ENCODE measurements at places on chromosomes 16 and 17.
A peak's percentile ranks its signal among the peaks of the same experiment; 100 is the strongest.

GRCh38 chr16:70665806-70666735 lies 19.7 kb downstream of the IL34 start:
- DNase-seq, result no peak

GRCh38 chr17:33521784-33522183 lies 228.7 kb upstream of the ASIC2 start:
- DNase-seq, result no peak

- no peak for DNase-seq
Observed at GRCh38 chr16:67961551-67961957, 6.9 kb downstream of the SLC12A4 start.

- no peak for DNase-seq
Observed at GRCh38 chr17:18974407-18975149, 22.6 kb downstream of the SLC5A10 start.

- DNase-seq, result no peak
Observed at GRCh38 chr17:28069061-28069460, 26.6 kb downstream of the NLK start.

DNA sequence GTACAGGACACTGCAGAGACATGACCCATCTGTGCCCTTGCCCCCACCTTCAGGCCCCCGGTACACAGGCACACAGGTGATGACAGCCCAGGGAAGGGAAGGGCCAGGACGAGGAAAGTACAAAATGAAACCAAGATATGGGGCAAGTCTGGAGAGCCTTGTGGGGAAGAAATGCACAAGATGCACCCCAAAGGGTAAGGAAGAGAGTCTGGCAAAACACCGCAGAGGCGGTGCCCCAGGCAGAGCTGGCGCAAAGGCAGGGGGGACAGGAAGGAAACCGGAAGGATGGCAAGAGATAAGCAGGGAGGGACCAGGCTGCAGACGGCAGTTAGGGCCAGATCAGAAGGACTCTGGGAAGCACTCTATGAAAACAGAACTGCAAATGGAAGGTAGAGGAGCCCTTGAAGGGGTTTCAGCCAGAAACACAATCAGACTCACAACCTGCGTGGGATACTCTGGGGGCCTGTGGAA lies 81.4 kb downstream of the SLC39A11 start:
- DNase-seq, result no peak

GRCh38 chr17:63405741-63406261 lies 40.3 kb downstream of the CYB561 start:
- DNase-seq, result no peak

- no peak for DNase-seq
Observed at GRCh38 chr16:27326251-27326650, 12.5 kb downstream of the IL4R start.

- DNase-seq, result peak; percentile 80
Observed at GRCh38 chr17:39769974-39770587, 32.3 kb downstream of the GRB7 start.

- DNase-seq, result no peak
Observed at GRCh38 chr17:45666046-45666600, 118.0 kb upstream of the CRHR1 start.

DNA sequence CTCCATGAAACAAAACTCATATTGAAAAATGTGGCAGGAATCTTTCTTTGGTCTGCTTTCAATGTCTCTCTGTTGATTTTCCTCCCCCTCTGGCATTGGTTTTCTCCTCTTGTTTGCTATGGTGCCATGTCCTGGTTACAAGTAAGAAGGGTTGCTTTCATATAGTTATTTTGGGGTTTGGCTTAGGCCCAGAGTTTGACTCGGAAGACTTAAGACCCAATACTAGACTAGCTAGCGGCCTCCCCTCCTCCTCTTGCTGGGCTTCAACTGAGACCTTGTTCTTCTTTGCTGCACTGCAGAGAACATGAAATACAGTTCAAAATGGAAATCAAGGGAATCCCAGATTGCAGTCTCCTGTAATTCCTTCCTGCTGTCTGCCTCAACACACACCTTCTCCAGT lies 30.0 kb upstream of the CLEC18A start:
- DNase-seq, result no peak

DNA sequence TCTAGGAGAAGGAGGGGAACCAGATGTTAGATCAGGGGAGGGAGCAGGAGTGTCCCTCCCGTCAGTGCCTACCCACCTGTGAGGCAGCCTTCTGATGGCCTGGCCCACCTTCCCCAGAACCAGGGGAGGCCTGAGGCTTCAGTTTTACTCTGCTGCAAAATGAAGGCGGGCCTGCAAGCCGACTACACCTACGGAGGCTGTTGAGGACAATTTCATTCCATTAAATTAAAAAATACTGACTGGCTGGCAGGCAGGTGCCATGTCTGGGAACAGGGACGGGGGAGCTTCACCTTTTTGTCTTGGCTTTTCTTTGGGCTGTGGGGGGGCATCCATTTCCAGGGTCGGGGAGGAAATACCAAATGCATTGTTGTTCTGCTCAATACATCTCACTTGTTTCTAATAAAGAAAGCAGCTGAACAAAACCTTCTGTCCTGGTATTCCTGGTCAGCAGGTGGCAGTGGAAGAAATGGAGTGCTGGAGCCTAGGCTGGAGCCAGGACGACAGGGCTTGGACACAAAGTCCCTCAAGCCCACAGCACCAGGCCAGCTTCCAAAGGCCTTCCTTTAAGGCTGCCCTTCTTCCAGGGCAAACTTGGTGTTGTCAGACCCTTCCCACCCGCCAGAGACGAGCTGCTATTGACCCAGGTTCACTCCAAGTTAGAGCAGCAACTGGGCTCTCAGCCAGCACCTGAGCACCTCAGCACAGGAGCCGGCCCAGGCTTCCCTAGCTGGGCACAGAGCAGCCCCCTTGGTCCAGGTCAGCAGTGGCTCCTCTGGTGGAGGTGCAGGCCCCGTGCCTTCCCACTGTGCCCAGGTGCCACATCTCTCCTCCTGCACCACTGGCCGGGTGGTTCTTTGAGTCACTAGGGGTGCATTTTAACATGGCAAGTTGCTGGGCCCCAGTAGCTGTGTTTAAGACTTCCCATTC lies 23.5 kb downstream of the PLCD3 start:
- DNase-seq, result no peak

DNA sequence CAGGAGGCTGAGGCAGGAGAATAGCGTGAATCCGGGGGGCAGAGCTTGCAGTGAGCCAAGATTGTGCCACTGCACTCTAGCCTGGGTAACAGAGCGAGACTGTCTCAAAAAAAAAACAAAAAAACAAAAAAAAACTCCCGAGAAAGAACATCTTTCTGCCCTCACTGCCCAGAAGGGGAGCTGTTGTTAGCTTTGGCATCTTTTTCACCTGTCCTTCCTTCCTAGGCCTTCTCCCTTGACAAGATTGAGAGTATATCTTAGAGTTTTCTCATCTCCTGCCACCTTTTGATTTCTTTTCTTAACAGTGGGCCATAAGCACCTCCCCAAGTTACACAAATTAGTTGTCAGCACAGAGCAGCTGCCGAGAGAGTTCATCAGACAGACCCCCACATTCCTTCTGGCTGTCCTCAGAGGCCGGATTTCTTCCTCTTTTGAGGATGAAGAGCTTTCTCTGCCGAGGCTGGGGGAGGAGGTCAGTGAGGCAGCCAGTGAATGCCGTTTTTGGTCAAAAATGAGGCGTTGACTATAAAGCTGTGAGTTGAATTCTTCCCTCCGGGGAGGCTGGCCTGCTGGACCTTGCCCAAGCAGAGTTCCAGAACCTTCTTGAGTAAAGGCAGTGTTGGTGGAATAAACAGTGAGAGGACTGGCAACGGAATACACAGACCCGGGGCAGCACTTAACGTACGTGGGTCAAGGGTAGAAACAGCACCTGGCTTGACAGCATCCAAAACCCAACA lies 127.0 kb downstream of the ABCC6 start:
- DNase-seq, result no peak

DNA sequence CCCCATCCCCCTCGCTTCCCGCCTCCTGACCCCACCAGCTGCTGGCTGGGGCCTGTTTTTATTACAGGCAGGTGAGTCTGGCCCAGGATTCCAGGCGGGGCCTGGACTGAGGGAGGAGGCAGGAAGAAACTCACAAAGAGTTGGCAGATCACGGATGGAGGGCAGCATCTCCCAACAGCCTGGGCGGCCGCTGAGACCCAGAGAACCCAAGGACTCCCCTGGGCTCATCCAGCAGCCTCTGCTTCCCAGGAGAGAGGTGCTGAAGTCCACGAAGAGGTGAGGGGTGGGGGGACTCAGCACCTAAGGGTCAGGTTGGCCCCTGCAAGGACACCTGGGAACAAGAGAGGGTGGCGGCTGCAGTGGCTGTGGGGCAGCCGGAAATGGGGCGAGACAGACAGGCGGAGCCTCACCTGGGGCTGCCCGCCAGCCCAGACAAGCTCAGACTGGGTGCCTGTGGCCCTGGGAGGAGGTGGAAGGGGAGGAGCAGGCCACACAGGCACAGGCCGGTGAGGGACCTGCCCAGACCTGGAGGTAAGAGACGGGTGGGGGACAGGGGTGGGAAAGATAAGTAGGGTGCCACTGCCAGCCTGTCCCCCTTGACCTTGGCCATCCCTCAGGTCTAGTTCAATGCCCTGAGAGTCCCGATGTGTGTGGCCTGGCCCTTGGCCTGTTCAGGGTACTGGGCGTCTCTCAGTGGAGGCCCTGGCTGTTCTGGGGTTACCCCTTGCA lies 8.7 kb upstream of the ADGRG1 start:
- no peak for DNase-seq

- no peak for DNase-seq
Observed at GRCh38 chr17:11557727-11558452, 40.4 kb upstream of the DNAH9 start.

GRCh38 chr16:67928561-67929364 lies 2.9 kb downstream of the CTRL start:
- DNase-seq, result peak; percentile 64

DNA sequence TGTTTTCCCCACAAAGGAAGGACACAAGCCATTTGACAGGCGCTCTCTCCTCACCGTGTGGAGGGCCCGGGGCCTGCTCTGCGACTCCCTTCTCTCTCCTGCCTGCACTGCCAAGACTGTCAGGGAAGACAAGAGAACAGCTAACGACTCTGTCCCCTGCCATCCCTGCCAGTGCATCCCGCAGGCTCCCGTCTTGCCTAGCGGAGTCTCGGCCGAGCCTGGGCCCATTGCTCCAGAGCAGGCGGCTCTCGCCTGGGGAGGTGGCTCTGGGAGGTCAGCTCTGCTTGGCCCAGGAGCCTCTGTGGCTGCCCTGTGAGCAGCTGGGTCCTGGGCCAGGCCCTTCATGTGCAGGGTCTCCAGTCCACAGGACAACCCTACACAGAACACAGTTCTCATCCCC lies 53.0 kb downstream of the WNT3 start:
- DNase-seq, result no peak

GRCh38 chr16:11534262-11534661 lies 52.5 kb downstream of the LITAF start:
- DNase-seq, result no peak

- no peak for DNase-seq
Observed at GRCh38 chr17:29145289-29146073, 34.7 kb downstream of the MYO18A start.

DNA sequence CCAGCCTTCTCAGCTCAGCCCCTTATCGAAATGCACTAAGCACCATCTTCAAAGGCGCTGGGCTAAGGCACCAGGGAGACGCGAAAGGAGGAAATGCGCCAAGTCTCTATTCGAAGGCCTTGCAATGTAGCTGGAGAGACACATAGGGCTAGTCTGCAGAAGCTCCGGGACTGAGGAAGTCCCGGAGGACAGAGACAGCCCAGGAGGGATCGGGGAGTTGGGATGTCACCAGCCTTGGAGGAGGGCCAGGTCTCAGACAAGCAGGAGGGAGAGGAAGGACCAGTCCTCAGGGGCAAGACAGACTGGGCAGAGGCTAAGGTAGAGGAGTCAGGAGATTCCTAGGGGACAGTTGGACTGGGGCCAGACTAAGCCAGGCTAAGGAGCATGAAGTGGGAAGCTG lies 8.5 kb downstream of the C17orf100 start:
- no peak for DNase-seq

DNA sequence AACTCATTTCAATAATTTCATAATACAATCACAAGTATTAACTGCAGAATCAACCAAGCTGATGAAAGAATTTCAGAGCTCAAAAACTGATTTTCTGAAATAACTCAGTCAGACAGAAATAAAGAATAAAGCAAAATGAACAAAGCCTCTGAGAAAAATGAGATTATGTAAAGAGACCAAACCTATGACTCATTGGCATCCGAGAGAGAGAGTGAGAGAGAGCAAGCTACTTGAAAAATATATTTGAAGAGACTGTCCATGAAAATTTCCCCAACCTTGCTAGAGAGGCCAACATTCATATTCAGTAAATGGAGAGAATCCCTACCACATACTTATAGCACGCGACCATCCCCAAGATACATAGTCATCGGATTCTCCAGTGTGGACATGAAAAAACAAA lies 1376.4 kb downstream of the CDH11 start:
- no peak for DNase-seq

DNA sequence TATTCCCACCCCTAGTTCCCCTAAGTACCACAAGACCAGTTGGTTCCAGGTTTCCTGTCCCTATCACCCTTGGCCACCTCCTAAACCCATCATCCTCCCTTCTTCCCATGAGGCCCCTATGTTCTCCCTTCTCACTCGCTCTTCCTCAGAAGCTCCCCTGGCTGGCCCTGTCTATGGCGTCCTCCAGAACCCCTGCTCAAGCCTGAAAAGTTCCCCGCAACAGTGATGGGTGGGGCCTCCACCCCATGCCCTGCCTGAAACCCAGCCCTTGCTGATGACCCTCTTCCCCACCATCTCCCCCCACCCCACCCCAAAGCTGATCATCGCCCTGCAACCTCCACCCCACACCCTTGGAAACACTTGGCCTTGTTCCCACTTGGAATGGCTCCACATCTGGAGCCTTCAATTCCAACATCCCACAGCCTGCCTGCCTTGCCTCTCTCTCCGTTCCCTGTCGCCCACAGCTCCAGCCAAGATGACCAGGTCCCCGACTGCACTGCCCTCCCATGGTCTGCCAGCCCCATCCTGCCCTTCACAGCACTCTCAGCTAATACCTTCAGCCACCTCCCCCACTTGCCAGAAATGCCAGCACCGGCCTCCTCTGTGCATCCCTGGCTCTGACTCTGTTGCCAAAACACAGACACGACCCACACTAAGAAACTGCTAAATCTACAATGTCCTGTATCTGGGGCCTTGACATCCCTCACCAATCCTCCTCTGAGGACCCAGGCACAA lies 10.5 kb downstream of the OSBPL7 start:
- DNase-seq, result no peak

DNA sequence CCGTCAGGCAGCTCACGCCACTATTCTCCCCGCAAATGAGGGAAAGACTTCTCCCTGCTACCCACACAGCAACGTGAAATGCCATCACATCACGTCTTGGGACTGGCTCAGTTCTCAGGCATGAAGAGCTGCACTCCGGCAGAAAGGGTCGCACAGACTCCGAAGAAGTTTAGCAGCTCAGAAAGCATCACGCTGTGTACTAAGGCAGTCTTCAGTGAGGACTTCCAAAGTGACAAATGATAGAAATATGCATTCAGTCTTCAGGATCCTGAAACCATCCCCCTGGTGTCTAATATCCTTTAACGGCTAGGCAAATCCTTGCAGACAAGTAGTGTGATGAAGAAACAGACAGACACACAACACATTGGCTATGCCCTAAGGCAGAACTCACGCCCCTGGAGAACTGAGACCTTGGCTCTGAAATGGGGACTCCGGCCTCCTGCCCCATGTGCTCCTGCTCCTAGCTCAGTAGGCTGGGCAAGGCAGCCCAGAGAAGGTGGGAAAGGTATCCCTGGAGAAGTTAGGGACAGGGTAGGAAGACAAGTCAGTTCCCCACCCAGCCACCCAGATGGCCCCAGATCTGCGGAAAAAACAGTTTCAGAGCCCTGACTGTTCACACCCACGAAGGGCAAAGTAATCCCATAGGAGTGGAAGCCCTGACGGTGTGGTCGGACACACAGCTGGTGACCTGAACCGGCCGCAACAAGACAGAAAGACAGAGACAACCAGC lies 1.6 kb downstream of the XYLT1 start:
- no peak for DNase-seq

- DNase-seq, result no peak
Observed at GRCh38 chr17:20998571-20999043, 44.2 kb downstream of the USP22 start.

All from stimulated activated effector memory CD8-positive, alpha-beta T cell treated with anti-CD3 and anti-CD28 coated beads, Interleukin-12 subunit alpha, Interleukin-12 subunit beta, amount 100 ng/mL, for 72 hours (primary cell).